AG08395 (cell line): ENCODE measurements at places on chromosomes 1 and 21.

GRCh38 chr1:58434181-58434580 lies 112.3 kb downstream of the OMA1 start:
- DNase-seq, result no peak

- peak; percentile 95 for DNase-seq
Measured at GRCh38 chr1:3369446-3370076, 84.9 kb upstream of the ARHGEF16 start.

GRCh38 chr1:71698186-71698585 lies 584.2 kb downstream of the NEGR1 start:
- no peak for DNase-seq

GRCh38 chr1:107294686-107295085 lies 153.8 kb downstream of the NTNG1 start:
- no peak for DNase-seq

DNA sequence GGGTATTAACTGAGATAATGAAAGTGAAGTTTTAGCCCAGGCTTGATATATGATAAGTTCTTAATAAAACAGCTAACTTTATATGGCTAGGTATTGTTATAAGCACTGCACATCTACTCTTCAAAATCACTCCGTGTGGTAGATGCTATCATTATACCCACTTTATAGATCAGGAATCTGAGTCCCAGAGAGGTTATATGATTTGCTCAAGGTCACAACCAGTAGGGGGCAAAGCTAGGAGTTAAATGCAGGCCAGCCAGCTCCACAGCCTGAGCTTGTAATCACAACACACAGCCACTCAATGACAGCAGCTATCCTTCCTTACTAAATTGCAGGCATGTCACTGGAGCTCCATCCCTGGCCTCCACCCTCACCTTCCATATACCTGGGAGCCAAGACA lies 115.8 kb downstream of the CAPN8 start:
- no peak for DNase-seq

- no peak for DNase-seq
Measured at GRCh38 chr1:185645162-185645640, 89.0 kb upstream of the HMCN1 start.

- DNase-seq, result no peak
Measured at GRCh38 chr1:202584707-202585589, 125.3 kb downstream of the SYT2 start.

GRCh38 chr1:78047106-78047505 lies 1.3 kb downstream of the GIPC2 start:
- DNase-seq, result no peak

- no peak for DNase-seq
Measured at GRCh38 chr21:39095681-39096080, 87.6 kb downstream of the PSMG1 start.

- no peak for DNase-seq
Measured at GRCh38 chr1:69295265-69295664, 272.5 kb upstream of the LRRC7 start.
